Stimulated activated CD4-positive, alpha-beta T cell treated with anti-CD3 and anti-CD28 coated beads, Interleukin-4, amount 100 ng/mL, for 1 hour (primary cell): ENCODE measurements at places on chromosomes 2 and 18.

DNA sequence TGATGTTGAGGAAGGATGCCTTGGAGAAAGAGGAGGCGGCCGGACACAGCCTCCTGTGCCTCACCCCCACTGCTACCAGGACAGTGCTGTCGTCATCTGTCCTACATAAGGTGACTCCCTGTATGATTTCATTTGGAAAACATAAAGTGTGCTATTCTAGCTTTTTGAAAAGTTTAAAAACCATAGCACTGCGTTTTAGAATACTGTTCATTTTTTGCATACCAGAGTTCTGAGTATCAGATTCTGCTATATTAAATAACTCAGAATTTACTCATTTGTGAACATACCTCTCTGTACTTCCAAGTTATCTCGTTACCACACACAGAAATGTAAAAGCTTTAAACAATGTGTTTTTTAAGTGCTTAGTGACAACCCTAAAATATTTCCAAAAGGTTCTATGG lies 302.9 kb downstream of the LRRTM1 start:
- no peak for DNase-seq

GRCh38 chr2:151239624-151240023 lies 22.0 kb downstream of the RBM43 start:
- DNase-seq = no peak

GRCh38 chr2:236776695-236777251 lies 207.1 kb downstream of the ACKR3 start:
- DNase-seq = no peak

DNA sequence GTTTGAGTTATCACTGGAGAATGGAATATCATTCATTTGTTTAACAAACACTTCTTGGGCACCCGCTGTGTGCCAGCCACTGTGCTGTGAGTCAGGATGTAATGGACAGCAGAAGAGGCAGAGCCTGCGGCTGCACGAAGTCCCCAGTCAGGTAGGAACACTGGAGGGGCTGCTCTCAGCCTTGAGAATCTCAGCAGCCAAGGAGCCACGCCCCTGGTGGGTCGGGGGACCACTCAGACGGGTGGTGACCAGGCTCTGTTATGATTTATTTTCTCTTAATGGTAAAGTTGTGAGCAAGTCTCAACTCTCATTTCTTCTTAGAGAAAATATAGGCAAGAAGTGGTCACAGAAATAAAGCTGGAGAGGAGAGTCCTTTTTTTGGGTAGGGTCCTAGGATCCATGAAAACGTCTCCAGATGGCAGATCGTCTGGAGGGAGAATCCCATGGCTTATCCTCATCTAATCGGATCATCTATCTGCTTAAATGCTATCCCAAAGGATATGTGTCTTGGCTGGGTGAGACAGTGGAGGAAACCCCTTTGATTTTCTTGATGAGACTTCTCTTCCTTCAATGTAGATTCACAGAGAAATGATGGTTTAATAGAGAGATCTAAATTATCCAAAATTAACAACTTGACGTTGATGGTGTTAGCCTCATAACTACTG lies 129.1 kb upstream of the LGALSL start:
- DNase-seq = no peak

- no peak for DNase-seq
Observed at GRCh38 chr2:164384434-164384833, 236.8 kb downstream of the GRB14 start.

- DNase-seq = no peak
Observed at GRCh38 chr18:76414936-76415621, 80.0 kb downstream of the ZNF516 start.
